ENCODE measurements at places on chromosomes 6 and 20. TPM values are rescaled to one million over a fixed set of nuclear protein-coding genes. Genes with fewer than 3 reads are reported as not detected.

- DNase-seq = no peak
- H3K36me3 ChIP-seq = peaks cover 7% of the 10 kb centered on the region
- peak overlapping the region; percentile 1 for H3K27ac ChIP-seq
- peaks cover 14% of the 10 kb centered on the region for H3K4me1 ChIP-seq
Observed at GRCh38 chr6:41947581-41948220, 6.1 kb upstream of the CCND3 start.

DNA sequence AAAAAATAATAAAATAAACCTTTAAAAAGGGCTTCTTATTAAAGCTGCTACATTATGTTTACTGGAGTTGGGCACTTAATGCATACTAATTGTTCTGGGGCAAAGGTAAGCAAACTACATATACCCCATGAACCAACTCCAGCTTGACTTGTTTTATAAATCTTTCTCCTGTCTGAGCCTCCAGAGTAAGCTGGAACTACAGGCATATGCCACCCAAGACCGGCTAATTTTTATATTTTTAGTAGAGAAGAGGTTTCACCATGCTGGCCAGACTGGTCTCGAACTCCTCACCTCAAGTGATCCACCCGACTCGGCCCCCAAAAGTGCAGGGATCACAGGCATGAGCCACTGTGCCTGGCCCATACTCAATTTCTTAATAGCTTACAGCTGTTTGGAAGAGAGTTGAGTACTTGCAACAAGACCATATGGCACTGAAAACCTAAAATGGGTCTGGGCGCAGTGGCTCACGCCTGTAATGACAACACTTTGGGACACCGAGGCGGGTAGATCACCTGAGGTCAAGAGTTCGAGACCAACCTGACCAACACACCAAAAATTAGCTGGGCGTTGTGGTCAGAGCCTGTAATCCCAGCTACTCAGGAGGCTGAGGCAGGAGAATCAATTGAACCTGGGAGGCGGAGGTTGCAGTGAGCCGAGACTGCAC is 19.9 kb downstream of the ROMO1 start:
- no peak overlapping the region for H3K27ac ChIP-seq
- H3K36me3 ChIP-seq = peaks cover 94% of the 10 kb centered on the region
- no peak for DNase-seq
- no peaks in the 10 kb centered on the region for H3K4me1 ChIP-seq
- H3K27me3 ChIP-seq = no peaks in the 10 kb centered on the region

DNA sequence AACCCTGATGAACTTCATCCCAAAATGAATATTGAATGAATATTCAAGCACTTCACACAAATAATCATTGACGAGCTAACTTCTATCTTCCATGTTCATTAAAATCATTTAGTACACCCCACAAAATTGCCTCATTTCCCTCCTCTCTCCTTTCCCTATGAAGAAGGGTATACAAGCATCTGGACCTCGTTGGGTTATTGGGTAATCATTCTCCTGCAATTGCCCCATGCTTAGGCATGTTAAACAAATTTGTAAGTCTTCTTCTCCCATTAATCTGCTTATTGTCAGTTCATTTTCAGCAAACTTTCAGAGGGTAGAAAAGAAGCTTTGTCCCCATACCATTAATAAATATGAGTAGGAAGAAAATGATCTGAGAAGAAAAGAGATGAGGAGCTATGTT is 27.6 kb downstream of the PRKN start:
- no peak overlapping the region for H3K27ac ChIP-seq
- DNase-seq = no peak
- no peak overlapping the region for H3K4me3 ChIP-seq
- H3K4me1 ChIP-seq = no peaks in the 10 kb centered on the region

DNA sequence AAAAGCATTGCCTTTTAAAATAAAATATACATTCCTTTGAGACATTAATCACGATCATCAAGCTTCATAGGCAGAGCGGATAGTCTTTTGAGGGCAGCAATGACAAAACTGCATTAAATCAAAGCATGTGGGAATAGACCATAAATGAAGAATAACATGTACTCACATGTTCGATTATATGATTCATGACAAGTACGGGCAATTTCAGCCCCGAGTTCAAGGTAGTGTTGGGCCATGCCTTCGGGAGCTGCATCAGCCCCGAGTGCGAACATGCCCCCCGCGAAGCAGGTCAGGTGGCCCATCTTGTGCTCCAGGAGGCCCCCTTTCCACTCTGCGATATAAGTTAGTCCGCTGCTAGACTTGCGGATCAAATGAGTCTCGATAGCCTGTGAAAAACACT is 111.0 kb upstream of the FAM184A start:
- H3K4me1 ChIP-seq = no peaks in the 10 kb centered on the region
- no peaks in the 10 kb centered on the region for H3K36me3 ChIP-seq
- no peak overlapping the region for H3K27ac ChIP-seq
- no peaks in the 10 kb centered on the region for H3K27me3 ChIP-seq
- DNase-seq = no peak

DNA sequence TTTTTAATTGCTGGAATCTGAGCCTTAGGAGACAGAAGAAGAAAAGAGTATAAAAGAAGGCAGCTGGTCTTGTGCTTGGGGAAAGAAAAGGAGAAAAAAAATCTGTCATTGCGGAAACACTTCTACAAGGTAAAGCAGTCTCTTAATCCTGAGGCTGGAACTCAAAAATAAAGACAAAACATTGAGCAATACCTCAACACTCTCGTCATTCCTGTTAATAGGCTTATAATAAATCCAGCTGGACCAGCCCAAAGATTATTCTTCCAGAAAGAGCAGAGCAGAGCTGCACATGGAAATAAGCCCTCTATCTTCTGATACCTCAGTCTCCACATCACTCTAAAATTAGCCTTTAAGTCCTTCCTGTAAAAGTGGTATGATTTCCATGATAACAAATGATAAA is 62.0 kb upstream of the HIVEP1 start:
- no peak overlapping the region for H3K27ac ChIP-seq
- H3K36me3 ChIP-seq = no peaks in the 10 kb centered on the region
- no peak for DNase-seq

DNA sequence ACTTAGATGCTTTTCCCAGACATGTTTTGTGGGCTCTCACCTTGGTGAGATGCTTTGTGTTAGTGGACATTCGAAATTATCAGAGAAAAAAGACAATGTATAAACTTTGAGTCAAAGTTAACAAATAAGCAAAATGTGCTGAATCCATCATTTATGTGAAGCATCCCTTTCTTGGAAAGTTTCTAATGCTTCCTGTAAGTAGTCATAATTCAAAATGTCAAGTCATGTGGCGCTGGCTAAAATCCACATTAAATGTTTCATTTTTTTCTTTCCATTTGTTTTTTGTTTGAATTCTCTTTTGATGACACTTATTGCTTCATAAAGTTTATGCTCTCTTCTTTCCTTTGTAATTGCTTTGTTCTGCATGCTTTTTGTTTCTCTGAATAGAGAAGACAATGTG is 107.2 kb upstream of the CENPW start:
- H3K36me3 ChIP-seq = no peaks in the 10 kb centered on the region
- no peak for DNase-seq
- H3K4me1 ChIP-seq = no peaks in the 10 kb centered on the region
- H3K27me3 ChIP-seq = no peaks in the 10 kb centered on the region
- no peak overlapping the region for H3K4me3 ChIP-seq
- H3K27ac ChIP-seq = no peak overlapping the region

GRCh38 chr6:105600336-105601260 is 197.7 kb upstream of the PREP start:
- peaks cover 4% of the 10 kb centered on the region for H3K4me1 ChIP-seq
- H3K36me3 ChIP-seq = no peaks in the 10 kb centered on the region
- no peak overlapping the region for H3K4me3 ChIP-seq
- H3K27ac ChIP-seq = no peak overlapping the region

DNA sequence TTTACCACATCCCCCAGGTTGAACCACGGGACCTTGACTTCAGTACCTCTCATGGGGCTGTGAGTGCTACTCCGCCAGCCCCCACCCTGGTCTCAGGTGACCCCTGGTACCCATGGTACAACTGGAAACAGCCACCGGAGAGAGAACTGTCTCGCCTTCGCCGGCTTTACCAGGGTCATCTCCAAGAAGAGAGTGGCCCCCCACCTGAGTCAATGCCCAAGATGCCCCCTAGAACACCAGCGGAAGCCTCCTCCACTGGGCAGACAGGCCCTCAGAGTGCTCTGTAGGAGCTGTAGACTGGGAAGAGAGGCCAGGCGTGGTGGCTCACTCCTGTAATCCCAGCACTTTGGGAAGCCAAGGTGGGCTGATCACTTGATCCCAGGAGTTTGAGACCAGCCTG is 1.2 kb upstream of the ATAT1 start:
- no peak overlapping the region for H3K4me3 ChIP-seq
- peaks cover 15% of the 10 kb centered on the region for H3K36me3 ChIP-seq
- H3K27me3 ChIP-seq = no peaks in the 10 kb centered on the region
- H3K27ac ChIP-seq = peak overlapping the region; percentile 81

GRCh38 chr6:11894212-11894611 is 115.6 kb upstream of the ADTRP start:
- H3K27me3 ChIP-seq = no peaks in the 10 kb centered on the region
- no peak overlapping the region for H3K27ac ChIP-seq
- H3K4me3 ChIP-seq = no peak overlapping the region
- no peaks in the 10 kb centered on the region for H3K36me3 ChIP-seq
- no peaks in the 10 kb centered on the region for H3K4me1 ChIP-seq
- no peak for DNase-seq

GRCh38 chr20:50855498-50856474 is 60.9 kb downstream of the BCAS4 start:
- no peak overlapping the region for H3K27ac ChIP-seq
- H3K36me3 ChIP-seq = peaks cover 2% of the 10 kb centered on the region

DNA sequence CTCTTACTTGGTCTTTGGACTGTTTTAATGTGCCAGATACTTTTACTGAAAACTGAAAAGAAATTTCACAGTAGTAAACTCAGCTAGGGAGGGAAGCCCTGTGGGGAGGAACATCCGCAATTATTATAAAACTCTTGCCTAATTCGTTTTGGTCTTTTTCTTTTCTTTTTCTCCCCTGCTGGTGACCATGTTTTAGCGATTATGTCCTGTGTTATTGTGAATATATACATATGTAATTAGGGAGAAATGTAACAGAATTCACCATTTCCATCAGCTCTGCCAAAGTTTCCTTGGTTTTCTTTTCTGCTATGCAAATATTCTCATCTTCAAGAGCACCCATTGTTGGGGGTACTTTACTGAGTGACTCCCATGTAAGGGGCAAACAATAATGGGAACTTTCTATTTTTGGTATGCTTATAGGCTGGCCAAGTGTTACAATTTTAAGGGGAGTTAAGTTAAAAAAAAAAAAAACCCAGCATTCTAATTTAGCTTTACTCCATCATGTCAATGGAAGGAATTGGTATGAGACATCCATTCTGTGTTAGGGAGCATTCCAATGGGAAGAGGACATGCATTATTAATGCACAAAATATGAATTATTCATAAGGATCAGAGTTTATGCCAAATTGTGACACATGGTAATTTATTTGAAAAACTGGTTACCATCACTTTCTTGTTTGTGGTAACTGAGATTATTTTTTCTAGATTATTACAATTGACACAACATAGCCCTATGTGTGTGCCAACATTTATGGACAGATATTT is 2.0 kb downstream of the DOK5 start:
- peaks cover 12% of the 10 kb centered on the region for H3K27me3 ChIP-seq
- no peaks in the 10 kb centered on the region for H3K36me3 ChIP-seq
- no peak overlapping the region for H3K27ac ChIP-seq
- no peaks in the 10 kb centered on the region for H3K4me1 ChIP-seq
- no peak for DNase-seq

DNA sequence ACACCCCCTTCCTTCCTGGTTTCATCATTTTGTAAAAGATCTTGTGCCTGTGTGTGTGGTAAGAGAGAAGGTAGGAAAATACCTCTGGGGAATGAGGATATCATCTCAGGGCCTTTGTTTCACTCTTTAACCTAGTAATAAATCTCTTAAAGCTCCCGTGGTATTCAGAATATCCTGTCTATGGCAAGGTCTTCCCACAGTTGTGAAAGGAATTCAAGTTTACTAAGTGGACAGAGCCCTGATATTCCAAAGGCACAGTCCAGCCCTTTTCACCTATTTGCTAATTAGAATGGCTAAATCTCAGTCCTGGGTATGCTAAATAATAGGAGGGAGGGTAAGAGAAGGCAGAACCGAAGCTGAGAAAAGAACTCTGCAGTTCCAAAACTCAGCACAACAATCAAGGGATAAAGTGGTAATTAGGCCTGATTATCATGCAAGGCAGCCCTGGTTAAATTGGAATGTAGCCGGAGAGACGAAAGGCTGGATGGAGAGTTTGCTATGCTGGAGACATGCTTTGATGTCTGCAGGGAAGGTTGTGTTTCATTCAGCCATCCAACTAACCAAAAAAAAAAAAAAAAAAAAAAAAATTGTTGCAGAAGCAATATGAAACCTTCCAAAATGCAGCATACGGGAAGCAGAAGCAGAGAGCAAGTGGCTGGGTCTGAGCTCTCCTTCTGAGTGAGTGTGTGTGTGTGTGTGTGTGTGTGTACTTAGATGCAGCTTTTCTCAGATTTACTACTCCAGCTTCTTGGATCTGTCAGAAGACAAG is 28.5 kb upstream of the PIM1 start:
- no peak for DNase-seq
- no peaks in the 10 kb centered on the region for H3K27me3 ChIP-seq
- no peak overlapping the region for H3K4me3 ChIP-seq

DNA sequence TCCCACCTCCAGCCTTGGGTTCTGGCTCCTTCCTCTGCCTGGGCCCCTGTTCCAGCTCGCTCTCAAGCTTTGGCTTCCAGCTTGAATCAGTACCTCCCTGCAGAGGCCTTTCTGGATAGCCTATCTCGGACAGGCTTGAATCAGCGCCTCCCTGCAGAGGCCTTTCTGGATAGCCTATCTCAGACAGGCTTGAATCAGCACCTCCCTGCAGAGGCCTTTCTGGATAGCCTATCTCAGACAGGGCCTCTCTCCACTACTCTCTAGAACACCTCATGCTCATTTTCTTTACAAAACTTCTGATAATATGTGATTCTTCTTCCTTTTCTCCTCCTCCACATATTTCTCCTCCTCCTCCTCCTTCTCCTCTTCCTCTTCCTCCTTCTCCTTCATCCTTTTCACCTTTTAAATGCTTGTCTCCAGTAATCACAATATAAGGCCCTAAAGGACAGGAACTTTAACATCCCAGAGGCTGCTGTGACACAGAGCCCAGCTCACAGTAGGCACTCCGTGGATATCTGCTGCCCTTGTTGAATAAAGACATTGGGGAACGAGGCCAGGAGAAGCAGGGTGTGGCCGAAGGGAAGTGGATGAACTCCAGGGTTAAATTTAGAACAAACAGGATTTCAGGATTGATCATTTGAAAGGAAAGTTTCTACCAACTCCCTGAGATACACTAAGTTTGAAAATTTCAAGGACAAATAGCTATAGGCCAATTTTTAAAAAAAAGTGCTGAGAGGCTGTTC is 9.3 kb upstream of the RPS6KA2 start:
- peaks cover 60% of the 10 kb centered on the region for H3K27me3 ChIP-seq
- DNase-seq = no peak
- H3K36me3 ChIP-seq = no peaks in the 10 kb centered on the region
- H3K4me3 ChIP-seq = no peak overlapping the region
- H3K27ac ChIP-seq = no peak overlapping the region

The COX4I2 gene
- total RNA-seq = not detected

The SPATS1 gene
- not detected for total RNA-seq

The SSTR4 gene
- not detected for total RNA-seq

The BPIFA1 gene
- total RNA-seq = not detected

The PFDN6 gene
- total RNA-seq = 51.4 TPM

The ZKSCAN4 gene
- total RNA-seq = 3.8 TPM

The HLA-DQA2 gene
- 1.1 TPM for total RNA-seq
